ENCODE measurements at places on chromosomes 16 and 17.

- DNase-seq: peak; percentile 43
Observed at GRCh38 chr16:89422905-89423630, 67.3 kb downstream of the ANKRD11 start.

DNA sequence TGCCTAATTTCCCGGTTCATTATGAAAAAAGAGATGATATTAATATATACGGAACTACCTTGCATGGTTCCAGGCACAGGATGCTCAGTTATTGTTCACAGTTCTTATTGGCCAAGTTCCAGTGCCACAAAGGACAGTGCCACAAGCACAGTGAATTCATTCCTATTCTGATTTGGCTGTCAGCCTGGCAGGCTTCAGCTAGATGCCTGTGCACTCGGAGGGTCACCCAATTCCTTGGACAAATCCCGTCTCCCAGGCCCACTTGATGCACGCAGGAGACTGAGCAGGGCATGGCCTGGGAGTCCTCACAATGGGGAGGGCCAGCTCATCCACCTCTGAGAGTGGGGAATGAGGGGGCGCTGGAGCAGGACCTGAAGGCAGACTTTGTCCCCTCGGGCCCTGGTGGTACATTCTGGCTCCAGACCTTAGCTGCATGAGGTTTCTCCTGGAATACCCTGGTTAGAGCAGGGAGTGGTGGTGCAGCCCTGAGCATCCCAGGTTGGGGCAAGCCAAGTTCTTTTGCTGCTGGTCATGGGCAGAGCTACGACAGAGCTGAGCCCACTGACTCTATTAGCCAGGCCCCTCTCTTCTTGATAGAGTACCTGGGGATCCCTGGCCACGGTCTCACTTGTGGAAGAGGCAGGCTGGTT is 41.4 kb downstream of the MIS12 start:
- DNase-seq: no peak

DNA sequence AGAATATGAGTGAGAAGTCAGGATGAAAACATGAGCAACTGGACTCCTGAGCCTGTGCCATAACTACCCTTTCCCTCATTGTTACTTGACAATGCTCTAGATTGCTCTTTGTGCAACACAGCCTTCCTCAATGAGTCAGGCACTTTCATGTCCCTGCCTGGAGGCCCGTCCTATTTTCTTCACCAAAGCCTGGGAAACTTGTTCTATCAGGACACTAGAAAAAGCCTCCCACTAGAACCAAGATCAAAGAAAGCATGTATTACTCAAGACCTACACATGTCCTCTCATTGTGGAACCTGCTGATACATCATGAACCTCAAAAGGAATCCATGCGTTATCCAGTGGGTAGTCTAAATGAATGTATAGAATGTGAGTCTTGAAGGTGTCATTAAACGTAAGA is 624.5 kb downstream of the TOX3 start:
- no peak for DNase-seq

DNA sequence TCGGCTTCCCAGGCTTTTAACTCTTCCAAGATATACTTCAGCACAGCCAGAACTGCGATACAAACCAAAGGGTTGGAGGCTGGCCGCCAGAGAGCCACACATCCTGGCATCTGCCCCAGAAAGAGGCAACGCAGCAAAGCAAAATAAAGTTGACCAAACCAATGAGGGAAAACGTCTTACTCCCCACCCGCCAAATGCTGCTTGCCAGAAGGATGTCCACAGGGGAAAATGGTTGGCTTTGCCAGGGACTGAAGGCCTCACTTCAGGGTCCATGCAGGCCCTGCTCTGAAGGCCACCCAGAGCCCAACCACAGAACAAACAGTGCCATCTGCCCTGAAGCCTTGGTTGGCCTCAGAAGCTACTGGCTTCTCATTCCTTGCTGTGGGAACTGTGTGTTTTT is 15.0 kb downstream of the CACNG1 start:
- no peak for DNase-seq
